ENCODE measurements at places on chromosomes 6 and 20. TPM values are rescaled to one million over a fixed set of nuclear protein-coding genes. Genes with fewer than 3 reads are reported as not detected.

SCRT2 gene
- polyA plus RNA-seq = 0.04 TPM

SDCBP2 gene
- 2.2 TPM for polyA plus RNA-seq

ACTR5 gene
- polyA plus RNA-seq = 9.8 TPM

ENPP5 gene
- 18.9 TPM for polyA plus RNA-seq

SLC16A10 gene
- polyA plus RNA-seq = 24.4 TPM

TRIM10 gene
- polyA plus RNA-seq = 0.82 TPM

KCNQ5 gene
- polyA plus RNA-seq = 0.28 TPM
